Thoracic aorta (tissue), 2 donors: ENCODE measurements at places on chromosomes 12 and 14. TPM values are rescaled to one million over a fixed set of nuclear protein-coding genes. Genes with fewer than 3 reads are reported as not detected.

The KCNK13 gene
- 0.92 TPM for total RNA-seq

The KRT78 gene
- total RNA-seq: not detected

The C1S gene
- total RNA-seq: 456 TPM

The FGF6 gene
- not detected for total RNA-seq

The SLC2A14 gene
- total RNA-seq: not detected

The CLEC7A gene
- total RNA-seq: 22.6 TPM

The OAS2 gene
- 21.2 TPM for total RNA-seq

The GPR84 gene
- 0.95 TPM for total RNA-seq

The PTPRB gene
- total RNA-seq: 21.9 TPM

The PPP1R13B gene
- 15.3 TPM for total RNA-seq

The SERPINA9 gene
- 2.3 TPM for total RNA-seq

The ZC3H10 gene
- total RNA-seq: 4.1 TPM

The POTEM gene
- not detected for total RNA-seq

The SPX gene
- 0.81 TPM for total RNA-seq

The FAM181A gene
- not detected for total RNA-seq

The FAR2 gene
- total RNA-seq: 8.5 TPM

The KRT2 gene
- not detected for total RNA-seq

The CCDC198 gene
- not detected for total RNA-seq

The CCDC85C gene
- 1.5 TPM for total RNA-seq

The RASSF3 gene
- total RNA-seq: 126 TPM

The PARPBP gene
- 0.27 TPM for total RNA-seq

The MFAP5 gene
- total RNA-seq: 186 TPM

The KRT75 gene
- not detected for total RNA-seq

The IAPP gene
- not detected for total RNA-seq

The SIX4 gene
- total RNA-seq: 6.4 TPM

The PSMC1 gene
- total RNA-seq: 95.7 TPM

The ZC2HC1C gene
- total RNA-seq: 1.1 TPM

The AICDA gene
- total RNA-seq: not detected

The SIX6 gene
- not detected for total RNA-seq

The RITA1 gene
- 26.9 TPM for total RNA-seq

The TMEM229B gene
- 4.1 TPM for total RNA-seq

The BAZ1A gene
- 51.6 TPM for total RNA-seq

The TCL1B gene
- total RNA-seq: not detected

The WNT1 gene
- not detected for total RNA-seq

The KCNA1 gene
- not detected for total RNA-seq

The EPS8 gene
- total RNA-seq: 139 TPM

The CMKLR1 gene
- total RNA-seq: 73.8 TPM

The RDH5 gene
- 24.4 TPM for total RNA-seq

The HOXC9 gene
- total RNA-seq: not detected

The NINJ2 gene
- 2.4 TPM for total RNA-seq

The NGB gene
- total RNA-seq: not detected

The NOPCHAP1 gene
- 3.5 TPM for total RNA-seq

The GUCY2C gene
- 0.14 TPM for total RNA-seq

The SYCP3 gene
- not detected for total RNA-seq

The P2RX2 gene
- not detected for total RNA-seq
